ENCODE measurements at places on chromosomes 6 and 20.

GRCh38 chr6:168333039-168333438 lies 13.5 kb upstream of the DACT2 start:
- peak; percentile 42 for DNase-seq

DNA sequence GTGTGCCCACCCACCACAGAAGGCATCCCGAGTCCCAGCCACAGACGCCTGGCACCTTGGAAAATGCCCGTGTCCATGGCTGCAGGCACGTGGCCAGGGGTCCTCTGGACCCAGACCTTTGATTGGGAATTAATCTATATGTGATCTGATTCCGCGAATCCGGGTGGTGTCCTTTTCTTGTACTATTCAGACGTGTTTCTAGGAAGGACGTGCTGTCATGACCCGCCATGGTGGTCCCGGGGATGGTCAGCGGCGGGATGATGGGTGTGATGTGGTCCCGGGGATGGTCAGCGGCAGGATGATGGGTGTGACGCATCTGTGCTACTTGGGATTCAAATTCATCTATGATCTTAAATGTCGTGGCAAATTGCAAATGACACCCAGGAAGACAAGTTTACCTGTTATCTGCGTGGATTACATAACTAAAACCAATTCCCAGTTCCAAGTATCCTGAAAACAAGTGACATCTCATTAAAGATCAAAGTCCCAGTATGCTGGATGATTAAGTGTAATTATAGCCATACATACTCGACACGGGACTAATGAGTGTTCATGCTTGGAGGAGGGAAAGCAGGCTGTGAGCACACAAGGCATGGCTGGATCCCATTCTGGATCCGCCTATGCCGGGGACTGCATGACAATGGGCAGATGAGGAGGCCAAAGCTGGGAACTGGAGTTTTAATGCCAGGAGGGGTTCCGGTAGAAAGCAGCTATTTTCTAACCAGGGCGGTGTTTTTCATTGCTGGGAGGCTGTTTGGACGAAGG lies 256.5 kb downstream of the TAF4 start:
- no peak for DNase-seq

DNA sequence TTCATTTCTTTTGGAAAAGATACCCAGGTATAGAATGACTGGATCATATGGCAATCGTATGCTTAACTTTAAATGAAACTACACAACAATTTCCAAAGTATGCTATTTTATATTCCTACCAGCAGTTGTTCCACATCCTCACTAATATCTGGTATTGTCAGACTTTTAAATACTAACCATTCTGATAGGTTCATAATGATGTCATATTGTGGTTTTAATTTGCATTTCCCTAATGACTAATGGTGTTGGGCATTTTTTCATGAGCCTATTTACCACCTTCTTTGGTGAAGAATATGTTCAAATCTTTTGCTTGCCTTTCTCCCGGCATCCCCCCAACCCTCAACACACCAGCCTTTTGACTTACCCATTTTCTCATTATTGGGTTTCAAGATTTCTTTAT lies 96.2 kb upstream of the HMGN3 start:
- DNase-seq, result no peak

GRCh38 chr6:33759887-33760629 lies 13.4 kb upstream of the IP6K3 start:
- DNase-seq, result no peak

GRCh38 chr6:41599852-41600445 lies 38.3 kb upstream of the MDFI start:
- DNase-seq, result no peak

DNA sequence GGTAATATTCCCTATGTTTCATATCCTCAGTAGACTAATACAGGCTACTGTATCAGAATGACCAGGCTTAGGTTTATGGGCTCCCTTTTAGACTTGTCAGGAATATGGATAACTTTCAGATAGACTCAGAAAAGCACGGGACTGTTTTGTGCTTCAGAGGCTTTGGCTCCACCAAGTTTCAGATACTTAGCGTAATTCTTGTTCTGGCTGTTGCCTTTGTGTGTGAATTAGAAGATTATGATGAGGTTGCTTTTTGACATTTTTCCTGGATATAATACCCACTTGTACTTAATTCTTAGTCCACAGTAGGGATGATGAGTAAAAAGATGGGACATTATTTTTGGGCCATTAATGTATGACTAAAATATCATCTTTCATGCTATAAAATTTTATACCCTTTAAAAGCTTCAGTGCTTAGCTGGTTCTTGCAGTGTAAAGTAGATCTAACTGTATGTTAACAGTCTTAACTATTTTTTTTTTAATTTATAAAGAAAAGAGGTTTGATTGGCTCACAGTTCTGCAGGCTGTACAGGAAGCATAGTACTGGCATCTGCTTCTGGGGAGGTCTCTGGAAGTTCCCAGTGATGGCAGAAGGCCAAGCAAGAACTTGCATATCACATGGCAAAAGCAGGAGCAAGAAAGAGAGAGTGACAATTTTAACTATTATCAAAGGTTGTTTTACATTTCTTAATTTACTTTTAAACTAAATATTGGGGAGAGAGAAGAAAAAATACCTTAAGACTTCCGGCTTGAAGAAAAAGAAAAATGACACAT lies 120.7 kb downstream of the ZFAND3 start:
- DNase-seq, result peak; percentile 67

DNA sequence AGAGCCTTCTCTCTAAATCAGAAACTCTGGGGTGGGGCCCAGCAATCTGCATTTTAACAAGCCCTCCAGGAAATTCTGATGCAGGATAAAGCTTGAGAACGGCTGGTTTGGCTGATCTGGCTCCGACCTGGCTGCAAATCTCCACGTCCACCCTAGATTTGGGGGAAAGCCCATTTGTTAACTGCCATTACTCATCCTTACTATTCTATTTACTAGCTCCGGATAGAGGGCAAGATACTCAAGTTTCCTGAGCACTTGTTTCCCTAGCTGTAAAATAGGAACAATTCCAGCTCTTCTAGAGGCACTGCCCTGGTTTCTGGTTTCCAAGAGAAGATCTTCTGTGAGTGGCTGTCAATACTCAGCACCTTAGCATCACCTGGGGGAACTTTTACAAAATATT lies 44.4 kb downstream of the DAAM2 start:
- DNase-seq, result no peak

DNA sequence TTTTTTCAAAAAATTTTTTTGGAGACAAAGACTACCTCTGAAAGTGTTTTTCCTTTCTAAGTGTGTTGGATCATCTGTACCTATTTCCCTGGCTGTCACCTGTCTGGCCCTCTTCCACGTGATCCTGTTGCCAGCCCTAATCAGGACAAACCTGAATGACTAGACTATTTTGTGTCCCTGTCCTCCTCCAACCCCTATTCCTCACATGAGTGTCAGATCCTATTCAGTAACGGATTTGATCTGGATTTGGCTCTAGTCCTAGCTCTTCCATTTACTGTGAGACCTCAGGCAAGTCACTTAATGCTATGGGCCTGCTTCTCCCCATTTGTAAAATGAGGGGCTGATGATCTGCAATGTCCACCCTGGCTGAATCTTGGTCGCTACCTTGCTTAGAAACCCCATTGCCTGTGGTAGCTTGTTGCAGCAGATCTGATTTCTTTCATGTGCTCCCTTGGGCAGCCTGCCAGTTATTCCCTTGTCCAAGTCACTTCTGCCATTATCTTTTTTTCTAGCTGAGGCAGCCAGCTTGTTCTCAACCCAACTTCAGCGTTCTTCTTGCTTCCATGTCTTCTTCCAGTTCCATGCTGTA lies 4.8 kb downstream of the PHF20 start:
- peak; percentile 80 for DNase-seq

DNA sequence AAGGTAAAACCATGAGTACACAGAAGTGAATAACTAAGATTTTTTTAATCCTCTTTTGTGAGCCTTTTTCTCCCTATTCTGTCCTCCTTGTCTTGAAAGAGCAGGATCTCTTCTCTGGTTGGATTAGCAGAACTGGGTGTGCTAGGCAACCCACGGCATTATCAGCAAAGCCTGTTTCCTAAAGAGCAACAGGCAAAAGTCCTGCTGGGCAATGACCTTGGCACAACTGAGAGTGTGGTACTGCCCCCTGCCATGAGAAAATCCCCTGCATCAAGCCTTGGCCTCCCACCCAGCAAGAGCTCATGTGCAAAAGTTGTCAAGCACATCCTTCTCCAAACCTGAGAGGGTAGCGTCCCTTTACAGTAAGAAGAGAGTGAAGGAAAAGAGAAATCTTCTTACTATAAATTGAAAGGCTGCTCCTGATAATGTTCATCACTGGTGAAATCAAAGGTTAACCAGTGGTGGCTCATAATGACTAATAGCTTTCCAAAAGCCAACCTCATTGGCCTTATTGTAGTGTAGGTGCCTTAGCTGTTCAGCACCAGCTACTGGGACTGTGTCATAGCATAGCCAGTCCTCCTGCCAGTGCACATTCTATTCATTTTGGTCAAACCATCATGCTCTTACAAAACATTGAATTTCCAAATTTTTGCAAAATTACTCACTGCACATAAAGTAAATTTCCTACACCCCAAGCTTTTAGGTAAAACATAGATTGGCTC lies 17.1 kb downstream of the KIF6 start:
- DNase-seq, result no peak

GRCh38 chr6:79600812-79601609 lies 30.1 kb upstream of the SH3BGRL2 start:
- no peak for DNase-seq

DNA sequence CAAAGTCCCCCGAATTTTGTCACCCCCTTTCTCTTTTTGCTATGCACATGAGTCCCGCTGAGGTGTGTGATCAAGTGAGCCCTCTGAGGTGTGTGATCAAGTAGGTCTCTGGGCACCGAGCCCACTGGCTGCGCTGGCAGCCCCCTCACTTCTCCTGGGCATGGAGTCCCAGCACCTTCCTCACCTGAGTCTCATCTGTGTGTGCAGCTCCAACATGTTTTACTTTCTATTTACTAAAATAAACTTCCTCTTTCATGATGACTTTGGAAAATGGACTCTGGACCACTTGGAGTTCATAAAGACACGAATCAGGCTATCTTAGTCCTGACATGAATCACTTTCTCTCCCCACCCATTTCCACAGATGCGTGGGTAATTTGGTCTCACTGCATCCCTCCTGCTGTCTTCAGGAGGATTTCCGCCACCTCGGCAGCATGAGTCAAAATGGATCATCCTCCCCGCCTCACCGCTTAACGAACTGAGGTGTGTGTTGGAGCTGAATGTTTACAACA lies 39.8 kb downstream of the PRDM1 start:
- DNase-seq, result peak; percentile 49

- DNase-seq, result no peak
Measured at GRCh38 chr20:48725555-48725991, 102.2 kb downstream of the PREX1 start.

DNA sequence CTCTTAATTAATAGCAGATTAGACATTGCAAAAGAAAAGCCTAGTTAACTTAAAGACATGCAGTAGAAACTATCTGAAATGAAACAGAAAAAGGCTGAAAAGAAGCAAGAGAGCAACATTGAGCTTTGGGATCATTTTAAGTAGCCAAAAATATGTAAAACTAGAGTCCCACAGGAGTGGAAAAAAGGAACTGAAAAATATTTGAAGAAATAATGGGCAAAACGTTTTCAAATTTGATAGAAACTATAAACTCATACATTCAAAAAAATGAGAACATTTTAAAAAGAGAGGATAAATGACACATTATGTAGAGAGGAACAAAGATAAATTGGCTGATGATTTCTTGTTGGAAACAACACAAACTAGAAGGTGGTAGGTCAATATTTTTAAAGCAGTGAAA lies 166.1 kb upstream of the AKAP12 start:
- no peak for DNase-seq

DNA sequence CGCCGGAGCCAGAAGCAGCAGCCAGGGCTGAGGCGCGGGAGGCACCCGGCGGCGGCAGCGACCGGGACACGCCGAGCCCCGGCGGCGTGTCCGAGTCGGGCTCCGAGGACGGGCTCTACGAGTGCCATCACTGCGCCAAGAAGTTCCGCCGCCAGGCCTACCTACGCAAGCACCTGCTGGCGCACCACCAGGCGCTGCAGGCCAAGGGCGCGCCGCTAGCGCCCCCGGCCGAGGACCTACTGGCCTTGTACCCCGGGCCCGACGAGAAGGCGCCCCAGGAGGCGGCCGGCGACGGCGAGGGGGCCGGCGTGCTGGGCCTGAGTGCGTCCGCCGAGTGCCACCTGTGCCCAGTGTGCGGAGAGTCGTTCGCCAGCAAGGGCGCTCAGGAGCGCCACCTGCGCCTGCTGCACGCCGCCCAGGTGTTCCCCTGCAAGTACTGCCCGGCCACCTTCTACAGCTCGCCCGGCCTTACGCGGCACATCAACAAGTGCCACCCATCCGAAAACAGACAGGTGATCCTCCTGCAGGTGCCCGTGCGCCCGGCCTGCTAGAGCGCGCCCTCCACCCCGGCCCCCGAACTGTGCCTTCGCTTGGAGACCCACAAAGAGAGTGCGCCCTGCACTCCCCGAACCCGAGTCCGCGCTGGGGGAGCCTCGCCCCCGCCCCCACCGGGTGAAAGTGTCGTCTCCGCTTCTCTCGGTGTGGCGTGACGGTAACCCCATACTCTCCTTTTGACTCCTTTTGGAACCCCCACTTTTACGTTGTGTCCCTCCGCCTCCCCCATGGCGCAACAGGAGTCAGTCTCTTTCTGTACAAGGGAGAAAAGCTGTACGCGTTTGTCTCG lies 1.6 kb downstream of the INSM1 start:
- DNase-seq, result peak; percentile 27

GRCh38 chr6:138540468-138540867 lies 41.2 kb upstream of the NHSL1 start:
- DNase-seq, result no peak

- no peak for DNase-seq
Measured at GRCh38 chr6:70135219-70136160, 167.4 kb downstream of the COL9A1 start.

- DNase-seq, result no peak
Measured at GRCh38 chr6:1864496-1864895, 254.8 kb downstream of the FOXC1 start.

DNA sequence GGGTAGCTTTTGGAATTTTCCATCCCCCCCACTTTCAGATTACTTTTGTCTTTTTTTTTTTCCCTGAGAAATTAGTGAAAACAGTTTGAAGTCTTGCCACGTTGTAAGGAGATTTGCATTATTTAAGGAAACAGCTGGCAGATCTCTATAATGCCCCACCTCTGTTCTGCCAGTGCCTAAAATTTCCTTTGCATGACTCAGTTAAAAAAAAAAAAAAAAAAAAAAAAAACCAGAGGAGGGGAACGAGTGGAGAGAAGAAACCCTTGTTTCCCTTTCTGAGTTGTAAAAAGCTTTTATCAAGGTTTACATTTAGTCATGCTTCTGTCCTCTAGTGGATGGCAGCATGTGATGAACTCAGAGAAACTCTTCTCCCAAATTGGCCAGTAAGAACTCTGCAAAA lies 33.5 kb downstream of the CARMIL1 start:
- peak; percentile 78 for DNase-seq

GRCh38 chr6:72966628-72967280 lies 258.5 kb downstream of the KHDC1L start:
- peak; percentile 59 for DNase-seq

GRCh38 chr6:147279427-147279826 lies 75.2 kb downstream of the STXBP5 start:
- DNase-seq, result no peak

DNA sequence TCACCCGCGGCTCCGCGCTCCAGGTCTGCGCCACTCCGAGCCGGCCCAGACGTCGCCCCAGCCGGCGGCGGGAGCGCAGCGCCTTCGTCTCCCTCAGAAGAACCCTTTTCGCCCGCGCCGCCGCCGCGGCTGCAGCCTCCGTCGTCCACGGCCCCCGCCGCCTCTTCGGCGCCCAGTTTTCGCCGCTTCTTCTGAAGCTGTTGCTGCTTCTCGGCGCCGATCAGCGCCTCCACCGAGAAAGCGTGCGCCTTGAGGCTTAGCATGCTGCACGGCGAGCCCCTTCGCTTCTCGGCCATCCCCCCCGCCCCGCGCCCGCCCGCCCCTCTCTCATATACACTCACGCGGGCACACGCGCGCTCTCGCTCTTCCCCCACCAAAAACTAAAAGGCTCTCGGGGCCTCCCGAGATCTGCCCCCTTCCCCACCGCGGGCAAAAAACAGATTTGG lies 489 bp downstream of the TBX18 start:
- peak; percentile 36 for DNase-seq

Measured in hematopoietic multipotent progenitor cell treated with erythropoietin and hydrocortisone succinate and interleukin-3 and kit ligand, for 4 days (in vitro differentiated cells).